ENCODE measurements at places on chromosomes 1 and 21.

DNA sequence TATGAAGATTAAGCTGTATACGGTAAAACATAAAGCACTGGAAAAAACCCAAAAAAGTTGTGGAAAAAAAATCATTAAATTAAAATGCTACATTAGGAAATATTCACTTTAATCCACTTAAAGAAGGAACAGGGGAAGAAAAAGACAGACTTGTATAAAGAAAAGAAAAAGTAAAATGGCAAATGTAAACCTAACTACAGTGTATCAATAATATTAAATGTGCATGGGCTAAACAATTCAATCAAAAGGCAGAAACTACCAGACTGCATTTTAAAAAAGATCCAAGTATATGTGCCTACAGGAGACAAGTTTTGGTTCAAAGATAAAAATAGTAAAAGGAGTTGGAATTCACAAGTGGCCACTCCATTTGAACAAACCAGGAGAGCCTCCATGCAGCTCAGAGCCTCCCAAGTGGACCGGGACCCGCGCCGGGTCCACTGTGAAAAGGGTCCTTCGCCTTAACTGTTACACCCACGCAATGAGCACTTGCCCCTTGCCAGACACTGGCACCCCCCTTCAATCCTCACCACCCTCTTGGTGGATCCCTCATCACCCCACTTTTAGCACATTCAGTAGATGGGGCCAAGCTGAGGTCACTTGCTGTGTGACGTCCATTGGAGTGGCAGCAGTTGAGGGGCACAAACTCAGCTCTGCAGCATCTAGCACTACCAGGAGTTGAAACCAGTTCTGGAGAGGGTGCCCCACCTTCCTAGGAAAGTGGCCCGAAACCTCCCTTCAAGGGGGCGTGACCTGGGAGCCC lies 898 bp downstream of the C1orf174 start:
- DNase-seq, result no peak

DNA sequence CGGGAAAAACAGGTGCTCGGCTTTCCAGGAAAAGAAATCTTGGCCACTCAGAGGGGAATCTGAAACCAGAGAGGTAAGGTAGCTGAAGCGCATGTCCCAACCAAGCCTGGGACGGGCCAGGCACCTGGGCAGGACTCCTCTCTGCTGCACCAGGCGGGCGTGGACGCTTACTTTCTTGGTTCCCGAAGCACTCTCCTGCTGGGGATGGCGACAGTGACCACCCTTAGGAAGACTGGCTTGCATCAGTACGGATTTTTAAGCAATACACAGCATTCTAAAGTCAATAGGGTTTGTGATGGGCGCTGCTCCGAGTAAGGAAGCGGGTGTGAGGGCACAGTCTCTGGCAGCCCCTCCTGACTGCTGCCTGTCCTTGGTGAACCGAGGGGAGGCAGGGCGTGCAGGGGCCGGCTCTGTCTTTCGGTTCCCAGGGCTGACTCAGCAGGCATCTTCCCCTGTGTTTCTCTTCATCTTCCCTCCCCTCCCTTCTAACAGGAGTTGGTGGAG lies 74.9 kb upstream of the ANGPTL1 start:
- DNase-seq, result no peak

DNA sequence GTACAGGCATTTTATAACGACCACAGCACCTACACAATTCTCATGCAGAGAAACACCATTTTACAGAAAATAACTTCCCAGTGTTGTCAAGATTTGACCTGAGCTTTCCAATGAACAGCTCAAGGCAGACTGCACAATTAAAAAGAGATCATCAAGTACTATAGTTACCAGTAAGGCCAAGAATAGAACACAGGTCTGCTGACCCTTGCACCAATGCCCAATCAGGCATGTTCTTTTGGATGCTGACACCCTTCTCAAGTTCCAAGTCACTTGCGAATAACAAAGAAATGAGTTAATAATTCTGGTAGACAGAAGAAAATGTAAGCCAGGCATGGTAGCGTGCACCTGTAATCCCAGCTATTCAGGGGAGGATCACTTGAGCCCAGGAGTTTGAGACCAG lies 101.9 kb downstream of the SLC45A1 start:
- DNase-seq, result no peak

DNA sequence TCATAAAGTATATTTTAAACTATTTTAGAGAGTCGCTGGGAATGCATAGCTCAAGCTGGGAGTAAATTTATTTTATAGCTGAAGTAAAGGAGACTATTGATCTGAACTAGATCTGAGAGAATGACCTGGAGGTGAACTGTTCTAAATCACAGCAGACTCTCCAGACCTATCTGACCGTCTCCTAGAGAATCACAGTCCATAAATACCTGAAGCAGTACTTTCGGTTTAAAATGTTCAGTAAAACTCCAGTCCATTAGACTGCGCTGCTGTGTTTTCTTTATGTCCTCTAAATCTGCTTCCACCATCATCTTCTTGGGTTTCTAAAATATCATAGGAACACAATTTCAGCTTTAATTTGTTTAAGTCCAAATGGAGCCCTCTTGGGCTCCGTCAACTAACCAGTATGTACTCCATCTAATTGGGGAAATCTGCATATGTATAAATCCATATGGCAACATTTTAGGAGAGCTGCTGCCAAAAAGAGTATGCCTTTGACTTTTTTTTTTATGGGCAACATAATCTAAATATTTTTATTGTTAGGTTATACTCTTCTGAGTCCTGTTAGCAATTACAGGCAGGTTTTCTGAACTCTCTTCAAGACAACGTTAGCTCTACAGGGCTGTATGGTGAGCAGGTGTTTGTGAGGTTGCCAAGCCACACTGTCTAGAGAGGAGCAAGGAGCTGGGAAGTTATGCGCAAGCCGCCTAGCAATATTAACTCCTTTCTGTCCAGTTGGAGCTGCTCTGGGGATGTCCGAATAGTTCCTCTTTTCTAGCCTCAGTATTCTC lies 111.2 kb downstream of the SPAG17 start:
- DNase-seq, result no peak

GRCh38 chr1:152886085-152886484 lies 8.0 kb downstream of the SMCP start:
- DNase-seq, result no peak

GRCh38 chr21:37204580-37204979 lies 62.6 kb downstream of the VPS26C start:
- no peak for DNase-seq

- no peak for DNase-seq
Measured at GRCh38 chr21:46489162-46489663, 30.5 kb downstream of the DIP2A start.

DNA sequence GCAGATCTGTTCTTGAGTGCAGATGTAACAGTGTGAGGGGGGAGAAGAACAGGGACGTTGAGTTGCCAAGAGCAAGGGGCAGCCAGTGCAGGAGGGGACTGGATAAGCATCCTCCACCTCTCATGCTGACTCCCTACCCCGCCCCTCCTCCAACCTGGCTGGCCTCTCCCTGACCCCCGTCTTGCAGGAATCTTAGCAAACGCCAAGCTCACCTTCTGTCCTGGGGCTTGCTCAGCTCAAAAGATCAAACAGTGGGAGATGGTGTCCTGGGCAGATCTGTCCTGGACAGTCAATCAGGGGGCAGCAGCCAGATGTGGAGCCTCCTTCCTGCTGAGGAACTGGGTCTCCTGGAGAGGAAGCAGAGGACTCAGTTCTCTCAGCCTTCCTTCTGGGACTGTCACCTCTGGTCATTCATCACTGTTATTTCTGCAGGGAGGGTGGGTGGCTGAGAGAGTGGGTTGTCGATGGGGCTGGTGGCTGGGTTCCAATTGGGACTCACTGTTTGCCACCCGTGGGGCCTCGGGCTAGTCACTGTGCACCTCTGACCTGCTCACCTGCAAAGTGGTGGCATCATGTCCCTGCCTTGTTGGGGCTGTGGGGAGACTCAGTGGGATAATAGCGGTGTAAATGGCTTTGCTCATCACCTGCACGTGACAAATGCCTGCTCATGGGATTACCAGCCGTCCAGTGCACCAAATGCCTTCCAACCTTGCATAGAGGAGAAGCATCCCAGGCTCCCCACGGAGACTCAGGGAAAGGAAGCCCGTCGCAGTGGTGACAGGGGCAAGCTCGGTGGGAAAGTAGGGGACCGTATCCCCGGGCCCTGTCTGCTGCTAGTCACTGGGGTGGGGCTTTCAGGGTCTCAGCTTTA lies 154.4 kb downstream of the PTPRU start:
- no peak for DNase-seq

- no peak for DNase-seq
Measured at GRCh38 chr1:110559157-110559556, 40.2 kb upstream of the KCNA10 start.

- DNase-seq, result no peak
Measured at GRCh38 chr1:9233241-9233941, 1.2 kb upstream of the H6PD start.

DNA sequence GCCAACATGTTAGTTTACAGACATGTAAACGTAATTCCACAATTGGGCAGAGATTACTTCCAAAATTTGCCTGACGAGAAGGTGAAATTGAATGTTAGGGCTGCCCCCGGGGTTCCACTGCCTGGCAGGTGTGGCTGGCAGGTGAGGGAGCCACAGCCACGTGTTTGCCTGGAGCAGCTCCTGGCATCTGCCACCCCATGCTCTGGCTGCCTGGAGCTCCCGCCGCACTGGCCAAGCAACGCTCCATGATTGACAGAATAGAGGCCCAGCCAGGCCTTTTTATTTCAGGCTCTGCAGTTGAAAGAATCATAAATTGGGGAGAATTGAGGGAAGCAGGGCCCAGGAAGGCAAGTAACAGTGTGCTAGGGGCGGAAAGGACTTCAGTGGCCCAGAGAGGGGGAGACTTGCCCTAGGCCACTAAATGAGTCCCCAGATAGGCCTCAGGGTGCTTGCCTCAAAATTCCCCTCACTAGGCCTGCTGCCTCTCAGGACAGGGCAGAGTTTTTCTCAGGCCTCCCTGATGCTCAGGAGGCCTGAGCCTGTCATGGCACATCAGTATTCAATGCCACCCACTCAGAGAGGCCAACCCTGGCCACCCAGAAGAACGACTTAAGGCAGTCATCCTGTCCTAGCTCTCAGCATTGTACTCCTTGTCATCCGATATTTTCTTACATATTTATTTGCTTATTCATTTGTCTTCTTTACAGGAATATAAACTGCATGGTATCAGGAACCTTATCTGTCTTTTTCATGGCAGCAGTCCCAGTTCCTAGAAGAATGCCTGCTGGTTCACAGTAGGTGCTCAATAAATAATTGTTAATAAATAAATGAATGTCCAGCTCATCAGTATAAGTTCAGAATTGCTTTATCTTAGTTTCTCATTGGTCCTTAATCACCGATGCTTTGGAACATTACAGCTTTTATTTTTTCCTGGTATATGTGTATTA lies 16.6 kb upstream of the S1PR1 start:
- DNase-seq, result peak; percentile 69

GRCh38 chr1:153617663-153618062 lies 1.5 kb upstream of the S100A14 start:
- peak; percentile 13 for DNase-seq

GRCh38 chr1:197393105-197393504 lies 125.1 kb downstream of the CRB1 start:
- no peak for DNase-seq

DNA sequence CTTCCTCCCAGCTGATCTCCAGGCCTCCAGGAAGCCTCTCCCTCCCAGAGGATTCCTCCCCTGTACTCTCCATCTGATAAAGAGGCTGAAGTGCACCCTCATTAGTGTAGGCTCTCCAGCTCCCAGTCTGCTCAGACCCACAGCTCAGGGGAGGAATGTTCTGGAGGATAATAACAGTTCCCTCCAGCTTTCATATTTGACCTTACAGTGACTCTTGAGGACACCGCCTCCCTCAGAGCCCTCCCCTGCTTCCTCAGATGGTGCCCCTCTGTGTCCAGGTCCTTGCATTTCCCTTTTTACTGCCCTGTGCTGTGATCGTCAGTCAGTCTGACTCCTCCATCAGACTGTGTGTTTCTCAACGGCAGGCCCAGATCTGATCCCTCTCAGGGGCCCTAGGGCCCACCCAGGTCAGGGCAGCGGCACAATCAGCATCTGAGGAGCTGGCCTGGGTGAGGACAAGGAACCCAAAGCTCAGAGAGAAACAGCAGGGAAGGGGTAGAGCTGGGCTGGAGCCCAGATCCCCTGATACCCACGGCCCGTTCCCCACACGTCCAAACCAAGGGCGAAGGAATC lies 1.1 kb upstream of the SHISAL2A start:
- DNase-seq, result no peak

Measured in NCI-H2081 (cell line).